ENCODE measurements at places on chromosomes 7 and 10.

GRCh38 chr7:121313220-121313792 is 15.5 kb upstream of the WNT16 start:
- DNase-seq = no peak

DNA sequence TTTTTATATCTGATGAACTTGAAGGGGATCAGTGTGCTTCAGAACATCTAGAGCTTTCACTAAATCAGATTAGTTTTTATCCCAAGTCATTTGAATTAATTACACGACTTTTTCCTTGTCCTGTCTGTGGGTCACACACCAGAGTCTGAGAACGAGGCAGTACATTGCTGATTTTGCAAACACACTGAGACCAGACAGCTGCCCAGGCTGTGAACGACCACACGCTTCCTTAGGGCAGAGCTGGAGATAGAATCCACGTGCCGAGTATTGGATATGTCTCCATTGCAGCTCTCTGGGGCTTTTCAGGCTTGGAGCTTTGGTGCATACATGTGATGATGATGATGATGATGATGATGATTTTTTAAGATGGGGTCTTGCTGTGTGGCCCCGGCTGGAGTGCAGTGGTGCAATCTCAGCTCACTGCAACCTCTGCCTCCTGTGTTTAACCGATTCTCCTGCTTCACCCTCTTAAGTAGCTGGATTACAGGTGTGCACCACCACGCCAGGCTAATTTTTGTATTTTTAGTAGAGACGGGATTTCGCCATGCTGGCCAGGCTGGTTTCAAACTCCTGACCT is 81.1 kb downstream of the CAMK1D start:
- no peak for DNase-seq

DNA sequence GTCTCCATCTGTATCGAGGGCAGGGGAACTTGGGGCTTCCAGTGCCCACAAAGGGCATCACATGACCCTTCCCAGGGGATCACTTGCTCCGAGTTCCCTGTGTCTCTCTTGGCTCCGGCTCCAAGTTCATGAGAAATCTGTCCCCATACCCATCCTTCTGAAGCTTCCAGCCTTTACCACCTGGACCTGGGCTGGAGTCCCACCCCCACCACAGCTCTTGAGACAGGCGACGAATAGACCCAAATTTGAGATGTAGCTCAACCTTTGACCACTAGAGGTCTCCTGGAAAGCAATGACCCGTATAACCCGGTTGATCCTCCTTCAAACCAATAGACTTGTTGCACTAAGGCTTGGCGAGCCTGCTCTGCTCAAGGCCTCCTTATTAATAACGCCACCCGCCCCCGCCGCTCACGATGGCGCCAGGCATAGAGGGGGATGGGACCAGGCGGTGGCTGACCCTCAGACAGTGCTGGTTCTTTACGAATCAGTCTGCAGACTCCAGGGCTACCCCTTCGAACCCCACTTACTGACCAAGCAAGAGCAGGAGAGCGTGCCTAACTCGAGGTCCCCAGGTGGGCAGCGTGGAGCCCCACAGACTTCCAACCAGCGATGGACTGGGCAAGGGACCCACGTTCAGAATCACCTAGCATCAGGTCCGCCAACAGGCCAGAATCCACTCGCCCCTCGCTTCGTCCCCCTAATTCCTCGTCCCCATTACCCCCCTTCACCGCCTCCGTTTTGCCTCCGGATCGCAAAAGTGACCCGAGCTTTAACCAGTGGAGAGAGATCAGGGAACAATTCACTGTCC is 4.4 kb upstream of the ARID5B start:
- DNase-seq = peak; percentile 82

DNA sequence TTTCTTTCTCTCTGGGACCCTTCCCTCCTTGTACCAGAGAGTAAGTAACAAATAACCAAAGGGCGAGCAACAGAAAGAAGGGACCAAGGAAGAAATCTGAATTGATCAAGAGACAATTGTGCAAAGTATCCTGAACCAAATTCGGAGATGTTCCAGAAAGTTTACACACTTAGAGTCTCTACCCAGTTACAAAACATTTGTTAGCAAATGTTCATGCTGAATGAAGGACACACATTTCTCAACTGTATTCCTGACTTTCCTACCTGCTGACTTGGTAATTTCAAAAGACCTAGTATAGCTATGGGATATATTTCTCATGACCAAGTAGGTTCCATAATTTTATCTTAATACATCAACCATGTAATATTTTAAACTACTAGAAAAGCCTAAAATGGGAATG is 37.4 kb downstream of the LYZL1 start:
- DNase-seq = no peak

GRCh38 chr10:8085251-8085650 is 30.8 kb downstream of the GATA3 start:
- no peak for DNase-seq

DNA sequence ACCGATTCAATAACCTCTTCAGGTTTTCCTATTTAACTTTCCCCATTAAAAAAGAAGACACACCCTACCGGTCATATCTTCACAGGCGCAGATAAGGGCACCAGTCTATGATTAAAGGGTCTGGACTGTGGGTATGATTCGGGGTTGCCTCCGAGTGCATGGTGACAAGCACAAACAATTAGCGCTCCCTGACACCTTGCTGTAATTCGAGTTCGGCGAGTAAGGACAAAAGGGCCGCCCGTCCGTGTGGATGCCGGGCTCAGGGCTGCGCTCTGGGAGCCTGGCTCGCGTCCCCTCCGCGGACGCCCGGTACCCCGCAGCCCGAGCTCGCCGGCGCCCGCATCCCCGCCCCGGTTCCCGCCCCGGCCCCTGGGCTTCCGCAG is 111.9 kb upstream of the RHEB start:
- DNase-seq = peak; percentile 71

DNA sequence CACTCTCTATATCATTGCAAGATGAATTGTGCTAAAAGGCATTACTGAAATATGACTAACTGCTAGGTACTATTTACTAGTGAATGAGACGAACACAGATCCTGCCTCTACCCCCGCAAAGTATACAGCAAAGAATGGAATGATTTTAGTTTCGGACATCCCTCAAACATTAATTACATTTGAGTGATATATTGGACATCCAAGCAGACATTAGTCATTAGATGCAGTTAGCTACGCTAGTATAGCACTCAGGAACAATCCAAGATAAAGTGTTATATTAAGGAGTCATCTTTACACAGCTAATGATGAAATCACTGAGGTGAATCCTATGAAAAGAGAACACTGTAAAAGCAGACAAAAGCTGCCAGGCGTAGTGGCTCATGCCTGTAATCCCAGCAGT is 7.3 kb upstream of the TAF3 start:
- DNase-seq = no peak

GRCh38 chr10:43132867-43133787 is 5.1 kb upstream of the CSGALNACT2 start:
- DNase-seq = no peak

DNA sequence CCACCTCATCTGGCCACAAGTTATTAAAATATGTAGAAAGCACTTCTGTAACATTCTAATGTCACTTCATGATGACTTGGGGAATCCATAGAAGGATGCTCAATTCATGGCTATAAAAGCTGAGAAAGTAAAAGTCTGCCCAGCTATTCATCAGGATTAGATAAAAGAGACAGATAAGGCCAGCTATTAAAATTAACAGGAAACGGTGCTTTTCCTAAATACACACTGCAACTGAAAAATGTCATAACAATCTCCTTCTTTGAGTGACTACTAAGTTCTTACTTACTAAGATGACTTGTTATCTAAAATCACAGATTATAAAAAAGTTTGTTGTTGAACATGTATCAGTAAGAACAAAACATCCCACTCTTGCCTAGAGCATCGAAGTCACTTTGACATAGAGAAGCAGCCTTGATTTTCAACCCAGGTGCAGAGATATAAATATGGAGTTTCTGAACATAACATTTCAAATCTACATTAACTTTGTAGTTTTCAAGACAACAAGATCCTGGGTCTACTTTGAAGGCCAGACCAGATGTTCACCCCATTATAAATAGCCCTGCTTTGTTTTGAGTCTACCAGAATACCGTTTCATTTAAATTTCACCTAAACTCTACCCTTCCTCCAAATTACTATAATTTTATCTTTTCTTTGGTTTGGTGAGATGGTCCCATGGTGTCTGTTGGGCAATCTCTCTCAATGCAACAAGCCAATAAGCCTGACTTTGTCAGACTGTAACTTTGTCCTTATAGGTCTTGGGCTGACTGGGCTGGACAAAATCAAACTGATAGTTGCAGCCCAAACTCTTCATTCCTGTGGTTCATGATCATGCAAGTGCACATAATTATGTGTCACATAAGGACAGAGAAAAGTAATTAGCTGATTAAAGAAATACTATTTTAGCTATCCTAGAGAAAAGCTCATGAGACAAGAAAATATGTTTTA is 24.0 kb downstream of the HYCC1 start:
- DNase-seq = no peak

GRCh38 chr7:91443862-91444261 is 179.6 kb downstream of the FZD1 start:
- no peak for DNase-seq

Data from ascending aorta (tissue), 2 donors.